Right cardiac atrium (tissue), 5 donors: ENCODE measurements at places on chromosomes 1 and 21. TPM values are rescaled to one million over a fixed set of nuclear protein-coding genes. Genes with fewer than 3 reads are reported as not detected.

Gene GUCA2B
- not detected for total RNA-seq

- no peak for DNase-seq
These were observed 10.7 kb downstream of the DDAH1 start for GRCh38 chr1:85454214-85454613.

DNA sequence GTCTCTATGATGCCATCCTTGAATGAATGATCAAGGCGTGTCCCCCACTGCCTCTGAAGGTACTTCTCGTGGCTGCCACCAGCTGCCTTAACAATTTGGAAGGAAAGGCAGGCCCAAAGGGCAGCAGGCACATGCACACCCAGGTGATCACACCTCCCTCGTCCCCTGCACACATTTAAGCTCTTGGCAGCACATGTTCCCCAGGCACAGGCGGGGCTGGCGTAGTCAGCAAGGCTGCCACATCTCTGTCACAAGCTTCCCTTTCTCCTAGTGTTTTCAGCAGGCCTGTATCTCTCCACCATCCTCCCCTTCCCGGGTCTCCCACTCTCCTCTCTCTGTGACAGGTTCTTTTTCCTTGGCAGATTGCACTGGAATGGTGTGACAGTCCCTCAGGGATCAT lies 111.9 kb downstream of the CACNA1E start:
- DNase-seq, result no peak

- no peak for DNase-seq
These were observed 77.4 kb upstream of the CAMK1G start for GRCh38 chr1:209506101-209506500.

Gene LMOD1
- total RNA-seq, result 22.0 TPM

DNA sequence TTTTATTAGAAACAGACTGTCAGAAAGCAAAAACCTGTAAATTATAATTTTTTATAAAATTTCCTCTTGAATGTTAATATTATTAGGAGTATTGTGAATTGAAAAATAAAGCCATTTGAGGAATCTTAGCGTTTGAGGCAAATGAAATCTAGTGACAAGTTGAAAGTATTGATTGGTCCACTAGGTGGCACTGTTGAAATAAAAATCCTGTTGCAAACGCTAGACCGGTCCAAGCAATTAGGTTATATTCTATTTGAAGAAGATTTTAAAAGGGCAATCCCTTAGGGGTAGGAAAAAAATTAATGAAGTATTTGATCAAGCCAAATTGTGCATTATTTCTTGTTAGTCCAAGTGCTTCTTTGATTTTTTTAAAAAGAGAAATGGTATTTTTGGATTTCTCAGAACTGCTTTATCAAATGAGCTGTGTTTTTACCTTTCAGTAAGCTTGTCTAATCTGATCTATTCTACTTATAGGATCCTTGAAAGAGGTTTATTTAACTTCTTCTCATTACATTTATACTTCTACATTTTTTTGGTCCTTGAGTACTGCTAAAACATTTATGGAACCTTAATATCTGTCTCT lies 57.7 kb downstream of the ATG4C start:
- DNase-seq, result no peak

Gene KRTAP11-1
- not detected for total RNA-seq

GRCh38 chr1:109502364-109502851 lies 7.1 kb downstream of the AMIGO1 start:
- DNase-seq, result no peak

DNA sequence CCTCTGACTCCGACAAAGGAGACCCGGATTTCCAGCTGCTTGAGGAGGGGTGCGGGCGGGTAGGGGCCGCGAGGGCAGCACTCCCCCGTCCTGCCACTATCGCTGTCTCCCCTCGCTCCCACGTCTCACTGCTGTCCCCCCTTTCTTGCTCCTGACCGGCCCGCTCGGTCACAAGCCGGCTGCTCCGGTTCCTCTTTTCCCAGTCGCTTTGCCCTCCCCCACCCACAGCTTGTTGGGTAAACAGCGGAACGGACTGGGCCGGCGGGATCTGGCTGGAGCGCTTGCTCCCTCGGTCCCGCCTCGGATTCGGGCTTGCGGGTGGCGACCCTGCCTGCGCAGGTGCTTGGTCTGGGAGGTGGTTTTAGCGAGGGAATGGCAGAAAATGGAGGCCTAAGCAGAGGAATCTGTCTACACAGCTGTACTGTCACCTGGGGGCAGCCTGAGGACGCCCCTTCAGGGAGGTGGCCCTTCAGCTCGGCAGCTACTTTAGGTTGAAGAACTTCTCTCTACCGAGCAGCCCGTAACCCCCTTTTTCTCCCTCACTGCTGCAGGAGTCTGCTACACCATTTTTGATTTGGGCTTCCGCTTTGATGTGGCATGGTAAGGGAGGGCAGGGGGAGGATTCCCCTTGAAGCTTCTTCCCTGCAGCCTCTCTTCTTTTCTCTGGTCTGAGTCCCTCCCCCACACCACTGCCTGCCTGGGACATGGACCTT lies 645 bp downstream of the ATP6V0B start:
- DNase-seq, result peak; percentile 68

DNA sequence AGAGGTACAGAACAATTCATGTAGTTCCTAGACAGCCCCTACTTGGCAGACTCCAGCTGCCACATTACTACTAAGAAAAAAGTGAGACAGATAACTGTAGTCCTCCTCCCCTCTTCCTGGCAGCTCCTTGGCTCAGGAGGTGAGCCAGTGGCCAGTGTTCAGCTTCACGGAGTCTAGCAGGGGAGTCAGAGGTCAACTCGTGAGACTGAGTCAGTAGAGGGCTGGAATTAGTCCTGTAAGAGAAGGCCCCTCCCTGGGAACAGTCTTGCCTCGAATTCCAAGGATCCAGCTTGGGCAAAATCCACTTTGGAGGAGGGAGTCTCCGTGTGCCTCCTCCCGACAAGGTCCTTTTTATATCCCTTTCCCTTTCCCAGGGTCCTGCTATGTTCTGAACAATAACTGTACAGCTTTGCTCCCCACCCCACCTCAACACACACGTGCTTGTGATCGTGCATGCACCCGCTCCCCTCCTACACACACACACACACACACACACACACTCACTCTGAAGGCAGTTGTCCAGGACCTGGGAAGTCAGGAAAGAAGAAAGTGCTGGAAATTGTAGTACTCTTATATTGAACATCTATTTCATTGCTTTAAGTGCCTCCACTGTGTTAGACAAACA lies 22.5 kb upstream of the SLC27A3 start:
- peak; percentile 64 for DNase-seq

GRCh38 chr1:202683029-202683428 lies 27.2 kb downstream of the SYT2 start:
- DNase-seq, result no peak

DNA sequence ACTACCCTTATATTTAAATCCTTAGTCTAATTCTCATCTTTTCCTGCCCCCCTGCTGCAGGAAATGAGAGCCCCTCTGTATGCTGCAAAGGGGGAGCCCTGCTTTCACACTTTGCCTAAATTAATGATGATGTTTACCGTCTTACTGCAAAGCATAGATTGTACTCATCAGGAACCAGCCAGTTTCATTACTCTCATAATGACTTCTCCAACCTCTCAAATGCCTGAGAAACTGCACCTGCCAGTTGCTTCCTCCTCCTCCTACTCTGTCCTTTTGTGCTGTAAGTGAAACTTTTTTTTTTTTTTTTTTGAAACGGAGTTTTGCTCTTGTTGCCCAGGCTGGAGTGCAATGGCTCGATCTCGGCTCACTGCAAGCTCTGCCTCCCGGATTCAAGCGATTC lies 101.7 kb downstream of the ADSS2 start:
- DNase-seq, result no peak

GRCh38 chr1:52751589-52752483 lies 25.6 kb downstream of the ZYG11B start:
- DNase-seq, result no peak

DNA sequence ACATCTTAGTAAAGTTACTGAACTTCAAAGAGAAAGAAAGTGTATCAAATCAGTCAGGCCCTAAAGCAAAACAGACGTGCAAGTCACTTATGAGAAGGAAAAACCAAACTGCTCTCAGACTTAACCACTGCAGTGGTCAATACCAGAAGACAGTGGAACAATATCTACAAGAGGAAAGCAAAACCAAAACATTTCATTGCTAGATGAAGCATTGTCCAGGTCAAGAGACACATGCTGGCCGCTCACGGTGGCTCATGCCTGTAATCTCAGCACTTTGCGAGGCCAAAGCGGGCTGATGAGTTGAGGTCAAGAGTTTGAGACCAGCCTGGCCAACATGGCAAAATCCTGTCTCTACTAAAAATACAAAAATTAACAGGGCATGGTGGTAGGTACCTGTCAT lies 82.0 kb upstream of the MROH9 start:
- DNase-seq, result no peak

GRCh38 chr1:181482521-181483284 lies 614 bp upstream of the CACNA1E start:
- DNase-seq, result peak; percentile 28

DNA sequence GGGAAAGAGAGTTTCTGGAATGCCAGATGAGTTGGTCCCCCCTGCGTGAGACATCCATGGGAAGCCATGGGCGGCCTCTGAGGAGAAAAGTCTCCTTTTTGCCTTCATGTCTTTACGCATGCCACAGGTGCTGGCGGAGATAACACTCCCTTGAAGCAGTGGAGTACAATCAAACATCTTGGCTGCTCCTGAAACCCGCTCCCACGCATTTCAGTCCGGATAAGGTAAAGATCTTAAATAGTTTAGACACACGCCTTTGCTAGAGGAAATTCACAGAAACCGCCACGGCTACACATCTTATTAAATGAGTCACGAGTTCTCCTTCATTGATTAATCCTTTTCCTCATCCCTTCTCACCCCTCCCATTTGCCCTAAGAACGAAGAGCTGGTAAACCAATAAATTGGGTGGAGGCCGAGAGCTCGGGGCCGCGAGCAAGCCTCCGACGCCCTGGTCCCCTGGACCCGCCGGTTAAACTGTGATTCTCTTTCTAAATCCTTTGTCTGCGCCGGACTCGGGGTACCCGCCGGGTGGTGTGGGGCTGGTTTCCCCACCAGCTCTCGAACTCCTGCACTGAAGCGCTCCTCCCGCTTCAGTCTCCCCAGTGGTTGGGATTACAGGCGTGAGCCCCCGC lies 6.6 kb upstream of the ZNF669 start:
- DNase-seq, result no peak

DNA sequence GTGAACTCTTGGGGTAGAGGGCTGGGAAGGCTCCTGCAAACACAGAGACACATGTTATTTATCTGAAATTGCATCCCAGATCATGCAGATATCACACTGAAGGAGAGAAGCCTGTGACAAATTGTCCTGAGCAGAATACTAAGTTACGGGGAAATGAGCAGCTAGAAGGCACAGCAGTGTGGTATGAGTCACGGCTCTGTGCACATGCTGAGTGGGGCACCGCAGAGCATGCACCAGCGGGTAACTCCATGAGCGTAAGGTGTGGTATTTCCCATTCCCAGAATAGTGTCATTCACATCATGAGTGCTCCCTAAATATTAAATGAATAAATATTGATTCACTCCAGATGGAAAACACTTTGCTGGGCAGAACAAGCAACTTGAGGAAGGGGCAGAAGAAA lies 21.3 kb upstream of the FCRL2 start:
- DNase-seq, result no peak

Gene IFI44L
- 8.9 TPM for total RNA-seq

GRCh38 chr1:28365864-28366263 lies 3.7 kb upstream of the PHACTR4 start:
- DNase-seq, result no peak

DNA sequence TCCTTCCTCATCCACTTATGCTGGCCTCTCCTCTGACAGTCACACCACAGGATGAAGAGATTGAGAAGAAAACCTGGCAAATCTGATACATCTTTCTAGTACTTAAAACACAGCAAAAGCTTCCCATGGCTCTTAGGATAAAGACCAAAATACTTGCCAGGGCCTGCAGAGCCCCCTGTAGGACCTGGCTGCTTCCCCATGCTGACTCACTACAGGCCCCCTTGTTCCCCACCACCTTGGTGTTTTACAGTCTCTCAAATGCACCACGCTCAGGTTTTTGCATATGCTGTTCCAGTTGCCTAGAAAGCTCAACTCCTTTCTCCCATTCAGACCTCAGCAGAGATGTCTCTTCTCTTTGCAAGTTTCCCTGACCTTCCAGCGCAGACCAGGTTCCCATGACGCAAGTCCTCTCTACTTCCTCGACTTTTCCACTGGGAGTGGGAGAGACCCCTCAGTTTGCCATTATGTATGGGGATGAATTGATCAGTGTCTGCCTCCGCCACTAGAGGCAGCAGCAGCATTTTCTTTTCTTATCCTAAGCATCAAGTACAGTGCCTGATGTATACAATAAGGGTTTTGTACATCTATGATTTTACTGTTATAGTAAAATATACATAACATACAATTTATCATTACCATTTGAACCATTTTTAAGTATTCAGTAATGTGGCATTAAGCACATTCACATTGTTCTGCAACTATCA lies 113.8 kb upstream of the C8B start:
- DNase-seq, result no peak

DNA sequence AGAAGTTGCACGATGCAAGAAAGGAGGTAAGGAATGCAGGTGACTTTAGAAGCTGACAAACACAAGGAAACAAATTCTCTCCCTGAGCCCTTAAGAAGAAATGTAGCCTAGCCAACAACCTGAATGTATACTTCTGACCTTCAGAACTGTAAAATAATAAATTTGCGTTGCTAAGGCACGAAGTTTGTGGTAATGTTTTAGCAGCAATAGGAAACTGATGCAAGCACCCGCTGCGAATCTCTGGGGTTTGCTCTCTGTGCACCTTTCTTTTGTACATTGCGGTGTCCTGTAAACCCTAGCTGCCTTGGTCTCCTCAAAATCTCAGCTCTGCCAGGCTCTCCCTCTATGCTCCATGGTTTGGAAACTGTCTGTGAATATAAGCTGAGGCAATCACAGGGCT lies 15.1 kb downstream of the CD53 start:
- DNase-seq, result no peak

Gene MAB21L3
- 0.06 TPM for total RNA-seq

Gene MX2
- total RNA-seq, result 13.1 TPM

Gene HCRTR1
- total RNA-seq, result 0.14 TPM

Gene TRIM46
- 0.17 TPM for total RNA-seq

DNA sequence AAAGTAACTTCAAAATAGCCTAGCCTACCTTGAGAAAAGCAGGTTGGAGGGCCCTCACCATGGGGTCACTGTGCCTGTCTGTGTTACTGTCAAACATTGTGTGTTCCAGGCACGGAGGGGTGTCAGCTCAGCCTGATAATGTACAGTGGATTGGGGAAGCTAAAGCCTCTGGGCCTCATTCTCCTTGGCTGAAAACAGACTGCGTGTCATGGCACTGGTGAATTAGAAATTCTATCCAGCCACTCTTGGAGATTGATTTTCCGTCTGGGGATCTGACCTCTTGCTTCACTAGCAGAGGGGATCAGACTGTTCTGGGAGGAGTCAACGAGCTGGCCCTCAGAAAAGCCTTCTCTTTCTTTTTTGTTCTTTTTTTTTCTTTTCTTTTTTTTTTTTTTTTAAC lies 123.5 kb upstream of the HOOK1 start:
- DNase-seq, result peak; percentile 59

- no peak for DNase-seq
These were observed 163.6 kb upstream of the ARHGEF16 start for GRCh38 chr1:3290915-3291314.

- no peak for DNase-seq
These were observed 30.1 kb downstream of the PRDM15 start for GRCh38 chr21:41848958-41849580.
